CD4-positive, alpha-beta T cell treated with Interleukin-21 for 1 hour (primary cell): ENCODE measurements at places on chromosomes 5 and 9.

DNA sequence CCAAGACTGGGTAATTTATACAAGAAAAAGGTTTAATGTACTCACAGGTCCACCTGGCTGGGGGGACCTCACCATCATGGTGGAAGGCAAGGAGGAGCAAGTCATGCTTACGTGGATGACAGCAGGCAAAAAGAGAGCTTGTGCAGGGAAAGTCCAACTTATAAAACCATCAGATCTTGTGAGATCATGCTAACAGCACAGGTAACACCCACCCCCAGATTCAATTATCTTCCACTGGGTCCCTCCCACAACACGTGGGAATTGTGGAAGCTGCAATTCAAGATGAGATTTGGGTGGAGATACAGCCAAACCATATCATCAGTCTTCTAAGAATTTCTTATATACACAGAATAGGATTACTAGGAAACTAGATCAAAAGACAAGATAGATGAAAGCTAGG lies 555.6 kb downstream of the PRR16 start:
- DNase-seq = no peak

- no peak for DNase-seq
Observed at GRCh38 chr5:169001394-169001793, 299.5 kb downstream of the SLIT3 start.

GRCh38 chr9:88184976-88185375 lies 46.7 kb upstream of the SPATA31C2 start:
- no peak for DNase-seq

DNA sequence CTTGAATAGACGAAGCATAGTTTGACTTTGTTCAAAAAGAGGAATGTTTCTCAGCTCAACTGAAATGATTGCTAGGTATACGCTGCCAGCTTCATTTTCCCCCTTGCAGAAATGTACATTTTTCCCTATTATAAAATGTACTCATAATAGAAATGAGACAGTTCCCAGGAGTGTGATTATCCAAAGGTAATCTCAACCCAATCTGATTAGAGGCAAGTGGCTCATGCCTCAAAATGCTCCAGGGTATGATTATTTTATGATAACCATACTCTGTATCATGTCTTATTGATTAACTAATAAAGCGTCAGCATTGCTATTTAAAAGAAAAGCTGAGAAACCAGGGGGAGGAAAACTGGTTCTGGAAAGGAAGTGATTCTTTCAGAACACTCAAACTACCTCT lies 54.9 kb upstream of the SMIM15 start:
- no peak for DNase-seq

GRCh38 chr9:96136992-96137670 lies 164.8 kb downstream of the HSD17B3 start:
- peak; percentile 8 for DNase-seq

DNA sequence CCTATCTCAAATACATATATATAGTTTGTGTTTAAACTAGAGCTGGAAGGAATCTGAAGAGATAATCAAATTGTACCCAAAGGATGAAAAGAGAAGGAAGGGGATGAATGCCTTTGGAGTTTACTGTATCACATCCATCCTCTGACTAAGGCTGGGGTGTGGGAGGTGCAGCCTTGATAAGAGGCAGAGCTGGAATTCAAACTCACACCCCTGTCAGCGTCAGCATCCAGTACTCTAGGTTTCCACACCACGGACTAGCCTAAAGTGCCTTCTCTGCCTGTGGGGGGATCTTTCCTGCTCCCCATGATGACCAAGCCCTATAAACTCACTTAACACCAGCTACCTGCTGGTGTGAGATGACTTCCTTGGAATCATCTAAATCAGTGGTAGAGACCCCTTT lies 48.1 kb downstream of the EPB41L4B start:
- DNase-seq = no peak

- no peak for DNase-seq
Observed at GRCh38 chr9:121372239-121373010, 2.4 kb upstream of the STOM start.

GRCh38 chr9:35831040-35831439 lies 2.0 kb downstream of the TMEM8B start:
- no peak for DNase-seq

- DNase-seq = peak; percentile 24
Observed at GRCh38 chr9:22073349-22073748, 64.2 kb upstream of the CDKN2B start.

- no peak for DNase-seq
Observed at GRCh38 chr9:23552876-23553601, 273.0 kb downstream of the ELAVL2 start.

DNA sequence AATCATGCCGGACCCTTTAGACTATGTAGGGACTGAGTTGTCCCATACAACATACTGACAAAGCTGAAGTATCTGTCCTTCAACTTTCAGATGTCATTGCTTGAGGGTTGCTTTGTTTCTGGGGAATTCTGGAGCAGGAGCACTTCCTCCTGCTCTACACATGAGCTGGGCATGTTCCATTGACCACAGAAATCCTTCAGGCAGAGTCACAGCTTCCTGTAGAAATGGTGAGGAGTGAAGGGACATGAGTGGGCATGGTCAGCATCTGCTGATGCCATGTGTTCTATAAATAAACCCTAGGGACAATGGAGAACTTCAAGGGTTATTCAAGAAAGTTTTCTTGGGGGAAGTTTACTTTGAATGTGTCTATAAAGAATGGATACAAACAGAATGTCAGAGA lies 296.6 kb upstream of the FBXL7 start:
- DNase-seq = no peak

DNA sequence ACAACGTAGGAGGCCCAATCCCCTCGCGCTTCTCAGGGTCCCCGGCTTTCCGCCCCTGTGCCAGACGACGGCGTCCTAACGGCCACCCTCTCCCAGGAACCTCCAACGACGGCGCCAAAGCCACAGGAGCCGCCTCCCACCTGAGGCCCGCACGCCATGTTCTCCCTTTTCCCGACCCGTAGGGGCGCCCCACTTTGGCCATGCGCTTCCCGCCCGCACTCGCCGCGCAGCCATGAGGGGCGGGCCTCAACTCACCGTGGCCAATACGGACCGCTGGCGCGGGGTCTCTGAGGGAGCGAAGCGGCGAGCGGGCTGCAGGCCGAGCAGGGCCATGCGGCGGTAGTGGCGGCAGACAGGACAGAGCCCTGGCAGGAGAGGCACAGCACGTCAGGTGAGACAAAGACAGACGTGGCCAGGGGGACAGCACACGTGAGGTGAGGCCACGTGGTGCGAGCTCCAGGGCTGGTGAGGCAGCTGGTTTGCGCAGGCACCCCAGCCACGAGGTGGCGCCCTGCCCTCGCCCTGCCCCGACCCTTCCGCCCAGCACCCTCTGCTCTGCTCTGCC lies 1005.5 kb upstream of the PTPRD start:
- no peak for DNase-seq

DNA sequence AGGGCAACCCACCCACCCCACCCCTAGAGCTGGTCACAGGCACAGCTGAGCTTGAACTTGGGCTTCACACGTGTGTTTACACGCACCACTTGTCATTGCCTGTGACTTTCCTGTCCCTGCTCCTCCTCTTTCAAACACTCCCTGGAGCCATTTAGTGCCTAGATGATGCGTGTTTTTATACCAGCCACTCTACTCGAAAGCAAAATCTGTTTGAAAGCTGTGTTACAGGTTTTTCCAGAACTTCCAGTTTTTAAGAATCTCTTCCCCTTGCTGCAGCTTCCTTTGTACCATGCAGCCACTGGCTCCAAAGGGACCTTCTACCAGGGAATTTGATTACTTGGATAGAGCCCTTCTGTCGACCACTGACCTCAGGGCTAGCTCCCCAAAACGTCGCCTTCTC lies 78.8 kb upstream of the SPRY4 start:
- no peak for DNase-seq

DNA sequence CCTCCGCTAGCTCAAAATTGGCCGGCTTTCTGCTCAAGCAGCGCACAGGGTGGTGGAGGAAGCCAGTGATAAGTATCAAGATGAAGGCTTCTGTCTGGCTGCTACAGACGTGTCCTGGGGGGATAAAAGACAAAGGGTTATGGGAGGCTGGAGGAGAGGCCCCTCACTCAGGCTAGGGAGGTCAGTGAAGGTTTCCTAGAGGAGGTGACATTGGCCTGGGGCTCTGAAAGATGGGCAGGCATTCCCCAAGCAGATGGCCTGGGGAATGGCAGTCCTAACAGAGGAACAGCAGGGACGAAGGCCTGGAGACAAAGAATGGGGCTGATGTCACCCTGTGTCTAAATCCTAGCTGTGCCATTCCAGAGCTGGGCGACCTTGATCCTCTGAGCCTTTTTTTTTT lies 32.3 kb downstream of the OLFML2A start:
- no peak for DNase-seq

DNA sequence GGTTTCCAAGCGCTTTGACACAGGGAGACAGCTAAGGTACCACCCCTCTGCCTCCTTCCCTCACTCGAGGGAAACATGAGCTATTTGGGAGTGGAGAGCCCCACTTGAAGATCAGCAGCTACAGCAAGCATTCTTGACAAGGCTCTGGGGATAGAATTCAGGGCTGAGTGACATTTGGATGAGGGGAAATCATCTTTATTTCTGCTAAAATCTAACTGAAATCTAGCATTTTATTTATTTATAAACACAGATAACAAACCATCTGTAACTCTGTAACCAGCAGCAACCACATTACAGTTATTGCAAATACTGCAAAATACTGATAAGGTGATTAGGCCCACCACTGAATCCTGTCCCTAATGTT lies 22.4 kb downstream of the RNF130 start:
- no peak for DNase-seq

GRCh38 chr9:37292896-37293295 lies 129.6 kb upstream of the GRHPR start:
- no peak for DNase-seq

DNA sequence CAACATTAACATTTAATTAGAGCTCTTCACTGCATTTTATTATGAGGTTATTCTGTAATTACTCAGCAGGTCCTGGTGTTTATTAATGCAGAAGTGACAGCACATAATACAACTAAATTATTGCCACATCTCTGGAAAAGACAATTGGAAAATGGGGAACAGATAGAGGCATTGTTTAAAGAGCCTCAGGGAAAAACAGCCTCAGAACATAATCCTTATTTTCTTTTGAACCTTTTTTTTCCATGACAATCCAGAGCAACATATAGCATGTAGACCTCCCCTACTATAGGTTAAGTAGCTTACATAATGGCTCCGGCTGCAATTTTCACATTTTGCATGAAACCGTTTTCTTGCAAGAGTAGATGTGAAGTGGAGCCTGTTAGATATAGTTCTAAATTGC lies 87.2 kb downstream of the RMI1 start:
- no peak for DNase-seq

GRCh38 chr5:97417986-97418385 lies 234.9 kb upstream of the RIOK2 start:
- DNase-seq = no peak

DNA sequence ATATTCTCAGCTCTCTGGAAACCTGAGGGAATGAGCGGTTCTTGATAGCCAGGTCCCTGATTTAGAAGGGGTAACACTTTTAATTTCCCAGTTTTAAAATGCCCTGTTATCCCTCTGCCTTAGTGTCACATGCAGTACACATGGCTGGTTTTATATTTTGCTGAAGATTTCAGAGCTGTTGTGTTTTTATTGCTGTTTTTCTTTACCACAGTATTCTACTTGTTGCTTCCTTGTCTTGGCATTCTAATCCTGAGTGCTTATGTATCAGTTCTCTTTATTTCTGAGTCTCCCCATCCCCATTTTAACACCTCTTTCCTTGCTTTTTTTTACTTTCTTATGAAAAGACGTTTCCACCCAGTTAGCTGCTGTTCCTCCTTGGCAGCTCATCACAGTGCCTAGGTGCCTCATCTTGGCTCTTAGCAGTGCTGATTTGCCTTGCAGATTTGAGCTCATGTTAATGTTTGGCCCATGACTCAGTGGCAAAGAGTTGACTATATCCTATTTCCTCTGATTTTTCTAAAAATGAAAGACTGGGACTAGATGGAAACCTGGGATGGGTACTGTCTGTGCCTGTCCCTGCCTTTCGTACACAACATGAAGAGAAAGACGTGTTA lies 3.7 kb downstream of the MTRR start:
- no peak for DNase-seq

DNA sequence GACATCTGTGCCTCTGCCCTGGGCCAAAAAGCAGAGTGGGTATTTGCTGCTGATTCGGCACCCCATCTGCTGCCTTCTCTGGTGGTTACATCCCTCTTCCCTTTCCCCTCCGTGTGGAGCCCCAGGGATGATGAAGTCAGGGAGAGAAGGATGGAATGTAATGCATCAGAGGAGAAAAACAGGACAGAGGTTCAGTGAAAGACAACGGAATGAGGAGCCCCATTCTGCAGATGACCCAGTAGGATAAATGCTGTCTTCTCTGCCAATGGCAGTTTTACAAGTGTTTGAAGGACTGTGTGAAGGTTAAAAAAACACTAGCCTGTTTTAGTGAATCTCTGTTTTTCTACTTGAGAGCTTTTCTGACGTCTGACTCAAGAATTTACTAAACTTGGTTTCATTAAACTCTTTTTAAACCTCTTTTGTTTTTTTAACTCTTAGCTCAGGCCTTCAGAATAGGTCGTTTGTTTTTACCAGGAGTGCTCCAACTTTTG lies 86.3 kb downstream of the NLN start:
- DNase-seq = no peak

DNA sequence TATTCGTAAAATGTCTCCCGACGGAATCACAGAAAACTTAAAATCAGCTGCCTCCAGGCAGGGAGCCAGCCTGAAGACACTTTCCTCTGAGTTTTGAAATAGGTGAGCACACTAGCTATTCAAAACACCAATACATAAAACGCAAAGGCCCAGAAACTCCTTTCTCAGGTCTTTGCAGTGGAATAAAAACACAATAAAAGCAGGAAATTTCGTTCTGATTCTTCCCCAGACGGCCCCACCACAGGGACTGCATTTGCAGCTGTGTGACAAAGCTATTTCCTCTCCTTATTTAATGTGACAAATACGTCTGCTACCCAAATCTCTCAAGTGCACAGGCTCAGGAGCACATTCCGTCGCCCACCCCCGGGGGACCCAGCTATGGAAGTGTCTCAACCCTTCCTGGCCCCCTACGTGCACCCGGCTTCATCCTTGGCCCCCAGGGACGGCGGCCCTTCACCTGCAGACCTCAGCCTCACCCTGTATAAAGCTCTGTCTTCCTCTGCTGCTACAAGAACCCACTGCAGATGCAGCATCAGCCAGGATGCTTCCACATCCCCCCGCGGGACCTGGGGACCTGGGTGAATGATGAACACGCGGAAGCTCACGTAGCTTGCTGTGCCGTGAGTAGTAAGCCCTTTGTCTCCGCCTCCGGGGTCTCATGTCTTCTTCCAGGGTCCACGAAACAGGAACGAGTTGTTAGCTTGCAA lies 24.9 kb downstream of the AHRR start:
- no peak for DNase-seq

- DNase-seq = no peak
Observed at GRCh38 chr5:71960195-71960594, 147.1 kb upstream of the MAP1B start.
